NCI-H446 treated with DMSO at 0.1 percent for 48 hours (cell line): ENCODE measurements at places on chromosomes 5 and 9.

DNA sequence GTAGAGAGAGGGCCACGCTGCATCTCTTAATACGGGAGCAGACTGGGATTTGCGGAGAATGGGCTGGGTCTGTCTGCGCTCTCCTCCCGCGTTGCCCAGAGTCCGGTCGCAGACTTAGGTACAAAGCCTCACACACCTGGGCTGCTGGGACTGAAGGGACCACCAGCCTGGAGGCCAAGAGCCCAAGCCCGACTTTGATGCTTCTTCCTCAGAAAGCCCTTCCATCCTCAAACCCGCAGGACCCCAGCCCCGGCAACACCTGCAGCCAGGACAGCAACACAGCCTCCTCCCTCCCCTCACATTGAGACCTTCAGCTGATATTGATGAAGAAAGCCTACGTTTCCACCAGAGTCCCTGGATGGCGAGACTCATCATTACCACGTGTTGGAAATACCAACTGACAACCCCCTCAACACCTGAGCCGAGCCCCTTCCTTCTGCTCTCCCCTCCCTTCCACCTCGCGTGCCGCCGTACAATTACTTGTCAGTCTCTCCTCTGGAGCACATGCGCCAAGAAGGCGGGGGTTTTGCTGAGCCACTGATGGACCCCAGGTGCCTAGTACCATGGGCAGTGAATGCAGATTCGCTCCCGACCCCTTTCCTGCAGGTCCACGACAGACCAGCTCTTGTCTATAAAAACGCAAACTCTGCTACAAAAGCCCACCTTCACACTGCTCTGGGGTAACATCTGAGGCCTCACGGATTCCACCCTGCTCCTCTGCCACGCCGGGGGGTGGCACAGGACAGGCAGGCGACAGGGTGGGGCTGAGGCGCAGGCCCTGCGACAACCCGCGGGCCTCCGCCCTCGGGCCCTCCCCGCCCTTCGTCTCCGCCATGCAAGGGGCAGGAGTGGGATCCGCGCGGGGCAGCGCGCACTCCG lies 841 bp downstream of the ASB6 start:
- DNase-seq, result no peak

DNA sequence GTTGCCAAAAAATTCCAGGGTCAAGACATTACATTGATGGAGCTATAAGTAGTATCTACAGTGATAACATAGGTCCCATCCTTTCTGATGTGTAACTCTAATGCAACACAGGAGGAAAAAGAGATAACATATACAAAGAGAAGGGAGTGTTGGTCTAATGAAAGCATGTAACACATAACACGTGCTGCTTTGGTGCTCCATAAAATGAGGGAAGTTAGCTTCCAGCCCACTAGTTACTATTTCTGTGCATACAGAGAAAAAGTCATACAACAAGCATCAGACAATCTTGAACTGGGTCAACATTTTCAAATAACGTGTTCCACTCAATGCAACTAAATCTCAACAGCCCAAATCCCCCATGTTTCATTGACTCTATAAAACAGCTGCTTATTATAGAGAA lies 11.7 kb downstream of the MLLT3 start:
- no peak for DNase-seq

GRCh38 chr5:168136340-168136739 lies 155.1 kb upstream of the WWC1 start:
- no peak for DNase-seq

DNA sequence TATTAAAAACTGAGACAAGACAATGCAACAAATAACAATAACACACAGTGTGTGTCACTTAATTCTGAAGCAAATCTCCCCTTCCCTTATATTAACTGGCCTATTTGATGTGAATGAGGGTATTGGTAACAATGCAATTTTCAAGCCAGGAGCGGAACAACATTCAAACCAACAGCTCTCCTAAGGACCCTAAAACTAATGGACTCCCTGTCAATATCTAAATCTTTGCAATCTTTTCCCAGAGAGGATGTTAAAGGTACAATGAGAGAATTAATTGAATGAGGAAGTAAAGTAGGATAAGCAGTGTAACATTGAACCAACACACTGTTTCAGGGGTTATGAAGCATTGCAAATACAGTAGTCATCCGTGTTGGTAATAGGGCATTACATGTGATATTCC lies 311.7 kb downstream of the HTR1A start:
- no peak for DNase-seq

- DNase-seq, result no peak
Observed at GRCh38 chr5:9558319-9558965, 12.6 kb upstream of the SEMA5A start.

GRCh38 chr5:52707616-52708015 lies 80.1 kb upstream of the ITGA1 start:
- no peak for DNase-seq

GRCh38 chr9:111700776-111701175 lies 39.4 kb downstream of the GNG10 start:
- DNase-seq, result no peak

GRCh38 chr9:134640506-134641172 lies 964 bp upstream of the COL5A1 start:
- no peak for DNase-seq

GRCh38 chr5:2876183-2876582 lies 124.7 kb upstream of the IRX2 start:
- DNase-seq, result no peak

DNA sequence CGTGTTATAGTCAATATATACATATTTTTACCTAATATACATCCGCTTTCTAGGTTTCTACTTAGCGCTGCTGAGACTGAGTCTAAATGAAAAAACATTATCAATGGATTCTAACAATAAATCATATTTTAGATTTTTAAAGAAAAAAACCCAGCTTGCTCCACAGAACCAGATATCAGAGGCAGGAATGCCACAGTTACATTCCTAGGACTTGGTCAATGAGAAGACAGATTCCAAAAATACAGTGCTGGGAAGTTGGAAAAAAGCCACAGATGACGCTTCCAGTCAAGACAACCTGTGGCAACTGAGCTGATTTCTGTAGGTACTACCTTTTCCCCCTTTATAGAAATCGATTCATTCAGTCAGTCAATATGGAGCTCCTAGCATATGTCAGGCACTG lies 577 bp upstream of the CCDC112 start:
- no peak for DNase-seq

GRCh38 chr9:114770991-114771390 lies 34.8 kb downstream of the TNFSF15 start:
- DNase-seq, result no peak

DNA sequence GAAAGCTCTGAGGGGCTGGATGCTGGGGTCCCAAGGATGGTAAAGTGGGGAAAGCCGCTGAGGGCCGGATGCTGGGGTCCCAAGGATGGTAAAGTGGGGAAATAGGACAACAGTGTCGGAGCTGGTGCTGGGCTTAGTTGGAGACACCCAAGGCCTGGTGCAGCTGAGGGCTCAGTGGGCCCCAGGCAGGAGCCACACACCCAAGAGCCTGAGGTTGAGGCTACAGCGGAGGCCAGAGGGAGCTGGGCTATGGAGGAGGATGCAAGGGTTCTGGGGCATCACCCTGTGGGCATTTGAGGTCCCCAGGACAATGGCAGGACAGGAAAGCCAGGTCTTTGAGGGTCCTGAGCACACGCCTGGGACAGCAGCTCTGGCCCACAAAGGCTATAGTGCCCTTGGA lies 19.1 kb upstream of the SLC9A3 start:
- no peak for DNase-seq

GRCh38 chr5:135715267-135716055 lies 119.0 kb upstream of the SLC25A48 start:
- DNase-seq, result no peak

GRCh38 chr9:119005162-119005561 lies 364.1 kb downstream of the BRINP1 start:
- DNase-seq, result no peak

DNA sequence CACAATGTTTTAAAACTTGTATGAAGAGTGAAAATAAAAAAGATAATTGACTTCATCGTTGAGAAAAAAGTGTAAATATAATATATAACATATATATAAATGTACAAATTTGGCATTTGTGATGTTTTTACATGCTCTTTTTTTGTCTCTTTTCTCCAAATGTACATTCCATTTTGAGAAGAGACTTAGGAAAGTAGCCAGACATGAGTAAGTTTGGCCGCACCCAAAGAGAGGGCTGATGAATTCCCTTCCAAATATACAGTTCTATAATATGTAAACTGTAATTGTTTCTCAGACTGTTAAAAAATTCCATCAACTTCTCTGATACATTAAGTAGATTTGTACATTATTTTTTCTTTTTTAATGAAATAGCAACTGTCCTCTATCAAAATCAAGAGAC lies 193.2 kb upstream of the MAP3K1 start:
- no peak for DNase-seq

DNA sequence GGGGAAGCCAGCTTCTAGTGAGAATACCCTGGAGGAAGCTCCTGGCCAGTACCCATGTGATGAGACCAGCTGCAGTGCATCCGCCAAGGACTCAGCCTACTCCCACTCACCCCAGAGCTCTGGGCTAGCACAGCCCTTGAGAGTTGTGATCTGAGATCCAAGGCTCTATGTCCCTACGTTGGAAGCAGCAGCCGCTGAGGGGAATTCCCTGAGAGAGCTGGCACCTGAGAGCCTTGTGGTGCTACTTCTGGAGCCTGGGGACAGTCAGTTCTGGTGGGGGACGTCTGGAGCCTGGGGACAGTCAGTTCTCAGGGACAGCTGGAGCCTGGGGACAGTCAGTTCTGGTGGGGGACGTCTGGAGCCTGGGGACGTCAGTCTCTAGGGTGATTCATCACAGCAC lies 39.2 kb downstream of the PDZD2 start:
- no peak for DNase-seq
